ENCODE measurements at places on chromosomes 2 and 18. TPM values are rescaled to one million over a fixed set of nuclear protein-coding genes. Genes with fewer than 3 reads are reported as not detected.

Gene ADAM17
- total RNA-seq = 66.9 TPM

Gene RSAD2
- total RNA-seq = 5.5 TPM

Gene DSC1
- total RNA-seq = not detected

Gene VWC2L
- total RNA-seq = 1.6 TPM

Gene C1QL2
- 0.55 TPM for total RNA-seq

Gene COL3A1
- 39.7 TPM for total RNA-seq

Gene SIX3
- total RNA-seq = 0.47 TPM

Gene FAM228A
- total RNA-seq = 33.4 TPM

Gene POTEC
- 70.2 TPM for total RNA-seq

- DNase-seq = no peak
These were observed 506.9 kb upstream of the MYT1L start for GRCh38 chr2:2837746-2838547.

DNA sequence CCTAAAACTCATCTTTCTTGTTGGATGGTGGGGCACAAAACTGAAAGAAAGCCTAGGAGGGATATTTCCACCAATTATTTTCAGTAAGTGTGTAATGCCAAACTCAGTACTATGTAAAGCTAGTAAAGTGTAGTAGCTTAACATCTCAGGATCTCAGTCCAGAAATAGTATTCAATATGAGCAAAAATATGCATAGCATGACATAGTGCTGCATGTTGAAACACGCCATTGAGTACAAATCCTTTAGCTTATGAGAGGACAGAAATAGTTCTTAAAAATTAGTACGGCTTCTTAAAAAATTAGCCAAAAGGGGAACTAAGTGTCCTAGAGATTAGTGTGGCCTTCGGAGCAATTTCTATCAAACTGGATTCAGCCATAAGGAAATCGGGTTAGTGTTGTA is 21.7 kb upstream of the ATL2 start:
- no peak for DNase-seq

GRCh38 chr18:35041815-35042387 is 688 bp downstream of the MAPRE2 start:
- DNase-seq = no peak

DNA sequence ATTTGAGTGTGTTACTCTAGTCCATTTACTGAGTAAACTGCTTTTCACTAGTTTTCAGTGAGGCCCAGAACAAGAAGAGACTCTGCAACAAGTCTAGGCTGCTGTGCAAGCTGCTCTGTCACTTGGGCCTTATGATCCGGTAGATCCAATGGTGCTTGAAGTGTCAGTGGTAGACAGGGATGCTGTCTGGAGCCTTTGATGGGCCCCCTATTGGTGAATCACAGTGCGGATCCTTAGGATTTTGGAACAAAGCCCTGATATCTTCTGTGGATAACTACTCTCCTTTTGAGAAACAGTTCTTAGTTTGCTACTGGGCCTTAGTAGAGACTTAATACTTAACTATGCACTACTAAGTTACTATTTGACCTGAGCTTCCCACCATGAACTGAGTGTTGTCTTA is 150.2 kb downstream of the TMEFF2 start:
- no peak for DNase-seq

- no peak for DNase-seq
These were observed 108.4 kb downstream of the GRB14 start for GRCh38 chr2:164512871-164513270.

GRCh38 chr2:183292028-183292427 is 167.8 kb downstream of the NUP35 start:
- DNase-seq = peak; percentile 68

DNA sequence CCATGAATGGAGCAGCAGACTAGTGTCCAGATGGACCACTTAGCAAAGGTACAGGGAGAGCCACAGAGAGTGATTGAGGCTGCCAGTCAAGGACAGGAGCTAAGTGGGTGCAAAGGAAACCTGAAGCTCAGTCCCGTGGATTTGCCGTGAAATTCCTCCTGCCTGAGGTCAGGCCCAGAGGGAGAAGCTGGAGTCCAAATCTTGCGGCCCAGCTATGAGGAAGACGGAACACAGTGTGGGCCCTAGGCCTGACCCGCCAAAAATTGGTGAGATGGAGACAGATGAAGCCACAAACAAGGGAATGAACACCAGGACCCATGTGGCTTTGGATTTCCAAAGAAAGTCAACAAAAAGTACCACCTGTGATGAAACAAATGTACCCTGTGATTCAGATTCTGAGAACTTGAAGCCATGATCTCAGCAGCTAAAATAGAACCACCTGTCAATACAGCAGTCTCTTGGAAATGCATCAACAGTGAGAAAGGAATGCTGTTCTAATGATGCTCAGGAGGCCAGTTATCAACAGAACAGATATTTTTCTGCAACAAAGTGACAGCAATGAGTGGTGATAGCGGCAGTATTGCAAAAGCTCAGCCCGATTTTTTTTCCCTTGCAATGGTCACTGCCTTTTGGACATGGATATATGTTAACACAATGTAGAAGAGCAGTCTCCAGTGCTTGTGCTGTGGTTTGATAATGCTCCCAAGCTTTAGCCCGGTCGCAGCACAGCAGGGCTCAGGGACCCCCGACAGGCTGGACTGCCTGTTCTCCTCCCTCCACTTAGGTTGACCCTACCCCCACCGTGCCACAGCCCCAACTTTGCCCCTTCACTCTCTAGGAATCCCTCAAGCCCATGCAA is 10.7 kb downstream of the COL6A3 start:
- peak; percentile 40 for DNase-seq

DNA sequence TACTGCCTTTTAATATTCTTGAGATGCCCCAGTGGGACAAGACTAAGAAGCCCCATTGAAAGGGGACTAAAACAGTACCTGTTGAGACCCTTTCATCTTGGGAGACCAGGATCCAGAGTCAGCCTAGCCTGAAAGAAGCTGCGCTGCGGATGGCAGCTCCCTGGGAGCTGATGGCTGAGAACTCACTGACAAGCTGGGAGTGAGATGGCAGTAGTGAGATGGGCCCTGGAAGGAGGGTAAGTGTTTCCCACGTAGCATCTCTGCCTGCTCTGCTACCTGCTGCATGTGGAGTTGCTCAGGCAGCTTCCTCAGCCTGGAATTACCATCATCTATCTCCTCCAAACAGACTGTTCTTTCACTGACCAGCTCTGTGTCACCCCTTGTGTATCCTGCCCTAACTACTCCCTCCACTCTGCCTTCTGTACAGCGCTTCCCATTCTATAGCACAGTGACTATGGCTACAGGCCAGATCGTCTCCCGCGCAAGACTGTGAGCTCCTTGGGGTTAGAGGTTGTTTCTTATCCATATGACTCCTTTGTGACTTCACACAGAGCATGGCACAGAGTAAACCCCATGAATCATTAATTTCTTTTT is 330.4 kb downstream of the NBAS start:
- DNase-seq = no peak

GRCh38 chr2:131045286-131046027 is 47.8 kb downstream of the FAM168B start:
- DNase-seq = no peak

GRCh38 chr2:169504651-169505050 is 4.9 kb upstream of the KLHL41 start:
- DNase-seq = peak; percentile 33

- no peak for DNase-seq
These were observed 63.3 kb downstream of the LPIN1 start for GRCh38 chr2:11809586-11810236.

DNA sequence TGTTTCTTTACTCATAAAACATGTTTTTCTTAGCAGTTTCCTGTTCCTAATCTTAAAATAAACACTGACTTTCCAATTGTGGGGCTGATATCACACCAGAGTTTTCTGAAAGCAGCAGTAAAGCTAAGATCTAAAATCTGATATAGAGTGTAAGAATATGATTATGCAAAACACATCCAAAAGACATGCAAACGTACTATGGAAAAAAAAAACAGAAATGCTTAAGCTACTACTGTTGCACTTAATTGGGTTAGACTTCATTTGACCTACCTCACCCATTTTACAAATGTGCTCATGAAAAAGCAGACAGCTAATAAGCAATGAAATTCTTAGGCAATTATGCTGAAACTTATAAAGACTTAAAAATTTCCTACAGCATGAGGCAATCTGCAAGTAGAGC is 10.5 kb downstream of the CYTIP start:
- DNase-seq = no peak

- no peak for DNase-seq
These were observed 29.0 kb upstream of the SLC35F6 start for GRCh38 chr2:26735097-26735496.

DNA sequence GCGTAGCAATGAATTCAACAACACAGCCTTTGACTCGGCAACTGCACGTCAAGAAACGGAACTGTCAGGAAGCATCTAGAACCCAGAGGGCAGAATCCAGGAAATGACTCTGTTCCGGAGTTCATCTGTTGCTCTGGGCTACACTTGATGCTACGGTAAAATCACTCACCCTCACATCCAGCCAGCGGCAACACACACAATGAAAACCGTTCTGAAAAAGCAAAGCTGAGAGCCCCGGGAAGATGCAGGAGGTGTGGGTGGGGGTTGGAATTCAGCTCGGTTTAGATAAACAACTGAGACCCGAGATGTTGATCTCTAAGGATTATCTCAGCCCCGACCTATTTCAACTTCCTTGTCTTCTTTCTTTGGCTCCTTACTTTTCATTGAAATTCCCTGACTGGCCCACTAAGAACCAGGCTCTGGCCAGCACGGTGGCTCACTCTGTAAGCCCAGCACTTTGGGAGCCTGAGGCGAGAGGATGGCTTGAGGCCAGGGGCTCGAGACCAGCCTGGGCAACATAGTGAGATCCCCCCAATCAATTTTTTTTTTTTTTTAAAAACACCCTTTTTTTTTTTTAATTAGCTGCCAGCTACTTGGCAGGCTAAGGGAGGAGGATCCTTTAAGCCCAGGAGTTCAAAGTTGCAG is 13.3 kb upstream of the RAB17 start:
- DNase-seq = peak; percentile 36

- no peak for DNase-seq
These were observed 18.7 kb downstream of the CASP8 start for GRCh38 chr2:201279079-201279478.
